ENCODE measurements at places on chromosomes 7 and 10.

- DNase-seq = no peak
These were observed 275.1 kb downstream of the DOCK4 start for GRCh38 chr7:111931016-111931517.

- no peak for DNase-seq
These were observed 7.3 kb upstream of the TARP start for GRCh38 chr7:38280707-38281106.

DNA sequence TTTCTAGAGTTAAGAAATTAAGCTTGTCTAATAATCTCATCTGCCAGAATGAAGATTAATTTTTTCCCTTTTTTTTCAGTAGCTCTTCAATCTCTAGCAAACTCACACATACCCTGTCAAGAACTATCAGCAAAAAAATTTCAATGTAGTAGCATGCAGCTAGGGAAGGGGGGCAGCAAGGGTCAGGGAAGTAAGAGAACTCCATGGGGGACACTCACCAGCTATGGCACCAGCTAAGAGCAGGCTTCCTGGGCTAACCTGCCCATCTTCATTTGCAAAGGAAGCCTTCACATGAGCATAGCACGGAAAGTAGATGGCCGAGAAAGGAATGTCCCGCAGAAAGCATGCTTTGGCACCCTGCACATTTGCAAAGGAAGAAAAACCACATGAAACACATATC, 190.4 kb downstream of the SLC25A13 start:
- peak; percentile 32 for DNase-seq

- DNase-seq = no peak
These were observed 584 bp upstream of the ZMIZ1 start for GRCh38 chr10:79068203-79068561.

DNA sequence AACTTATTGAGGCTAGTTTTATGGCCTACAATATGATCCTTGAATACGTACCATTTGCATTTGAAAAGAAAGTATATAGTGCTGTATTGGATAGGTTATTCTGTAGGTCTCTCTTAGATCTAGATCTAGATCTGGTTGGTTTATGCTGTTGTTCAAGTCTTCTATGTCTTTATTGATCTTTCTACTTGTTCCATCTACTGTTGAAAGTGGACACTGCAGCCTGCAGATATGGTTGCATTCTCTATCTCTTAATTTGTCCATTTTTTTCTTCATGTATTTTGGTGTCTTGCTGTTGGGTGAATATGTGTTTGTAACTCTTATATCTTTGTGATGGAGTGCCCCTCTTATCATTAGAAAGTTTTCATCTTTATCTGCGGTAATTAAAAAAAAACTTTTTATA, 139.4 kb upstream of the PCDH15 start:
- no peak for DNase-seq

- DNase-seq = peak; percentile 98
These were observed 365.6 kb upstream of the AUTS2 start for GRCh38 chr7:69232445-69233376.

- no peak for DNase-seq
These were observed 161.8 kb downstream of the ETV1 start for GRCh38 chr7:13827716-13828115.

- DNase-seq = no peak
These were observed 254.8 kb downstream of the HGF start for GRCh38 chr7:81515009-81515408.

DNA sequence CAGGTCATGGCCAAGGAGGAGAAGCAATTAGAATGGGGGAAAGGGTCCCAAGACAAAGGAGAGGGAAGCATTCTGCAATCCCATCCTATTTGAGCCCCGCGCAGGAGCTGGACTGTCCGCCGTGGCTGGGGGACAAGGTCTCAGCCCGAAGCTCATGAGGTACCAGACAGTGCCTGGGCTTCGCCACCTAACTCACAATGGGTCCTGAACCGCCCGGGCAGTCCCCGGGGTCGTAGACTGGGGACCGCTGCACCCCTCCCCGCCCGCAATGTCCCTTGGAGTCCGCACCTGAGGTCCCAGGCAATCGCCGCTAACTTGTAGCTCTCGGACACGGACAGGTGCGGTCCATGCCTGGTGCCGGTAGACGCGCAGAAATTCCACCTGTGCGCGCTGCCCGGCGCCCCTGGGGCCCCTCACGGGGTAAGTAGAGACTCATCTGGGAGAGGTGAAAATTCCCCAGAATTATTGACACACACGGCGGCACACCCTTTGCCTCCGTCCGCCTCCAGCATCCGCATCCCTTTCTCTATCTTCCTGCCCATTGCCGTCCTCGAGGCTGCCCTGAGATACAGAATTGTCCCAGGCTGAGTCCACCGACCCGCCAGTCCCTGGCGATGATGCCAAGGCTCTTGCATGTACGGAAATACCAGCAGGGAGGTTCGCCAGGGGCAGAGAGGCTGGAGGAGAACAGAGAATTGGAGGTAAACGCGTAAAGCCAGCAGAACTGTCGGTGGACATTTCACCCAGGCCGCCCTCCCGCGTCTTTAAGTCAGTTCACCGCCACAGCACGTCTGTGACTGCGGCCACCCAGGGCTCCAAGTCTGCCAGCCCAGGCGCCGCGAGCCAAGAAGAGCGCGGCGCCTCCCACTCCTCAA, 1.8 kb downstream of the CHRM2 start:
- no peak for DNase-seq

DNA sequence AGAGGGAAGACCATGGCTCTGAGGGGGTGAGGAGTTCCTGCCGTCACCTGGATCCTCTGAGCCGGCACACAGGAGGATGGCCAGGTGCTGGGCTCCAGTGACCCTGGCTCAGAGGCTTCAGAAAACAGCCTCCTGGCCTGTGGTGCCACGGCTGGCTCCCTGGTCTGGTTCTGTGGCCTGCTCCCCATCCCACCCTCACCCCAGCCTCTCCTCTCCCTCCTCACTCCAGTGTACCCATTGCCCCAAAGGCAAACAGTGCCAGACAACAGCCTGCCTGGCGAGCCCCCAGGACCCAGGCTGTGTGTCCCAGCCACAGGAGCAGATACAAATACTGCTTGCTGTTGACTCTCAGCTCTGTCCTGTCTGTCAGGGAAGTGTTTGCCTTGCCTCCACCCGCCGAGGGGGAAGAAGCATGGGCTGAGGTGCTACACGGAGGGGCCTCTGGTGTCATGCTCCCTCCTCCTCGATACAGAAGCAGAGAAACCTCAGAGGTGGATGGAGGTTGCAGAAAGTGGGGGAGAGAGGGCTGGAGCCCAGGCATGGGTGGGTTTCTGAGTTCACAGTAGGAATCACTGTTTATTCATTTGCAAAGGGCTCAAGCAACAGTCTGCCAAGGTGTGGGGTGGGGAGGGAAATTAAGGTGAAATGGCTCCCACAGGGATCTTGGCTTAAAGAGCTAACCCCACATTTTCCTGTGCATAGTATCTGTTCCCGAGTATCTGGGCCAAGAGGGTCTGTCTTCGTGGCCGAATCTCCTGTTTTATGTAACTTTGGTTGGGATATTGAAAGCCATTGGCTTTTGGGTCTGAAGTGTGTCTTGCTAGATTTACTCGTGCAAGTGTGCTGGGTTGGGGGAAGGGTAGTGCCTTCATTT, 5.5 kb downstream of the ADRA2A start:
- DNase-seq = no peak

GRCh38 chr7:92740700-92741126, 95.7 kb downstream of the CDK6 start:
- DNase-seq = no peak

DNA sequence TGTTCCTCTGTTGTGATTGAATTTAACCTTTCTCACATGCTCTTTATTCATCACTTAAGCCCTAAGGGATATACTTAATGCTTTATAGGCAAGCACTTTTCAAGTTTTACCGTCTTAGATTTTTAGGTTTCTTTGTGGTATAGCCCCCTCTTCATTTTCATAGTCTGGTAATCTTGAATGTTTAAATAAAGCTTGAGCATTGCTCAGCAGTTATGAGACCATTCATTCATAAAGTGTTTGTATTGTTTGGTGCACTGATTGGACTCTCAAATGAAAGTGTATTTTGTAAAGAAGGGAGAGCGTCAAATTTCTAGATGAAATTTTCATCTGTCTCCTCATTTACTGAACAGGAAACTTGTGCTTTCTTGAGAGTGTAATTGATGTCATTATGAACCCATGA, 25.2 kb downstream of the TASOR2 start:
- DNase-seq = no peak

DNA sequence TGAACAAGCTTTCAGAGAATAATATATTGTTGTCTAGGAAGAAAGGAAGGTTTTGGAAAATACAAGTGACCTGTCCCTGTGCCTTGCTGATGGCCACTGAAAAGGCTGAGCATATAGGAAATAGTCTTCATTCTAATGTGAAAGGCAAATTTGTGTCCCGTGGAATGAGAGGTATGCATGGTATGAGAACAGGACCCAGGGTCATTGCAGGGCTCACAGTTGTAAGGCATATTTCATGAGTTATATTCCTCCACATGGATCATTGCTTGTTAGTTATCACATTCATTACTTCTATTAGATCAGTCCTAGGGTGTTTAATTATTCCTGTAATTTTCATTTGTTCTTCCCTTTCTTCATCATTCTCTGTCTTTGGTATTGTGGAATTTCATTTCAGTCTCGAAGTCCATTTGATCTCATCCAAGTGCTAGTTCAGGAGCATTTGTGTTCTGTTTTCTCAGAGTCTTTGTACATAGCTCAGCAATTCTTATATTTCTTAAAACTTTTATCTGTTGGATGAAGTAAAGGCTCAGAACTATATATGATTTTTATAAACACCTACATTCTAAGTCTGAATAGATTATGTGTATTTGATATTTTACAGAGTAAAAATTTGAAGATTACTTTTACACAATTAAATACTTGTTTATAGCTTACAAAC, 39.4 kb upstream of the ARHGAP21 start:
- no peak for DNase-seq

- peak; percentile 72 for DNase-seq
These were observed 396.7 kb downstream of the AUTS2 start for GRCh38 chr7:69994886-69995542.

DNA sequence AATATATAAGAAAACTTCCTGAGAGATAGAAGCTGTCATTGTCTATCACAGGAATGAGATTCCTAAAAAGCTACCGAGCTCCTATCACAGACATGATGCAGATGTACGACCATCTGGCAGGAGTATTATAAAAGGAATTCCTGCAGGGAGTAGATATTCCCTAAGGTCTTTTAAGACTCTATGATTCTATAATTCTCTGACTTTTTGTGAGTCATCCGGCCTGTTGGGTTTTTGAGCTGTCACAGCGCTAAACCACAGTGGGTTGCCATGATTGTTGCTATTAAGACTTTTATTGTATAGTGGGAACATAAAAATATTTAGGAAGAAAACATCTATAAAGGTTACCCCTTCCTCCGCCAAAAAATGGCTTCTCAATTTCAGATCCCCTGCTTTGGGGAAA, 223.4 kb downstream of the BMPER start:
- no peak for DNase-seq

GRCh38 chr10:48844616-48845015, 95.0 kb downstream of the LRRC18 start:
- DNase-seq = no peak

DNA sequence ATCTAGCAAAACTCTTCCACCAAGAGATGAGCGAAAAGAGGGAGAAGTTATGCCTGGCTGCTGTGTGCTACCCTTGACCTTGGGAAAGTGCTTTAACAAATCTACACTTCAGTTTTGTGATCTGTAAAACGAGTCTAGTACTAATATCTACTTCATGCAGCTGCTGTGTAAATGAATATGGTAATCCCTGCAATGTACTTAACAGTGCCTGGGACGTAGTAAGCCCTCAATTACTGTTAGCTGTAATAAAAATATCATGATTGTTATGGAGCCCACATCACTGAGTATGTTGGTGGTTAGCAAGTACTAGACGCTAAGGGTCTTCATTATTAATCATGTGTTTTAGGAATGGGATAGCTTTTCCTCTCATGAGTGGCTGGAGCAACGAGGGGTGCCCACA, 80.5 kb downstream of the LYZL1 start:
- DNase-seq = no peak

DNA sequence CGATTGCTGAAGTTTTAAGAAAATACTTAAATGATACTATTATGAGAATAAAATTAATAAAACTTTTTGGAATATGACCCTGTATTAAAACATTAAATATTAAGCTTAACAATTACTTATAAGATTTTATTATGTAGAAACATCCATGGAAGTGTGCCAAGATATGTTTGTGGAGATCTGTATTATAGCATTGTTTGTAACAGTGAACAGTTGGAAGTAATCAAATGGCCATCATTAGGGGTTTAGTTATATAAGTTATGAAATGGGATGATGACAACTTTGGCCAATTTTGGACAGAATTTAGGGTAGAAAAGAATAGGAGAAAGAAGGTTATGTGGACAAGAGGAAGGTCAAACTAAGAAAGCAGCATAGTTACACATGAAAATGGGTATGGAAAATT, 88.0 kb downstream of the AKAP9 start:
- no peak for DNase-seq

- DNase-seq = no peak
These were observed 1247.1 kb downstream of the GATA3 start for GRCh38 chr10:9301554-9301953.

DNA sequence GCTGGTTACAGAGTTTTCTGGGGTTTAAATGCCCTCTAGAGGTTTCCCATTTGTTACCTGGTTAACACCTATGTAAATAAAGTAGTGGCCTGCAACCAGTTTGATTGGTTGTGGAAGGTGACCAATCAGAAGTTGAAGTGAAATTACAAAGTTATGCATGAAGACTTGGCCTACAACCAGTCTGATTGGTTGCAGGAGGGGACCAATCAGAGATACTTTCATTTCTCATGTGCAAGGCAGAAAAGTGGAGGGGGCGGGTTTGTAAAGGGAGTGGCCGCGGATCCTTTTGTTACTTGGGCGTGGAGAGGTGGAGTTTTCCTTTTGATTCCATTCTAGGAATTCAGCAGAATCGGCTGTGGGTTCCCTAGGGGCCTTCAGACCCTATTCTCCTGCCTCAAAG, 80.8 kb downstream of the SEC23IP start:
- no peak for DNase-seq

DNA sequence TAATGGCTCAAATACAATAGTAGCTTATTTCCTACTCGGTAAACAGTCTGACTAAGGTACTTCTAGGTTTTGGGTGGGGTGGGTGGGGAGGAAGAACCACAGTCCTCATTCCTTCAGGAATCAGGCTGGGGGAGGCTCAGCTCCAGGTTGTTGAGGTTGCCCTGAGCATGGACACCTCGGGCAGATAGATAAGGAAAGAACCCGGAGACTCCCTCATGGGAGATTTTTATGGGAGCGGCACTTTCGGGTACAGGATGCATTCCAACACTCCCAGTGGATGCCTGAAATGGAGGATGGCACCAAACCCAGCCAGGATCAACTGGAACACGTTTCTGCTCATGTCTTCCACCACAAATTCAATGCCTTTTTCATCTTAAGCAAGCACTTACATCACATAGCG, 5.5 kb upstream of the GSDME start:
- DNase-seq = no peak

GRCh38 chr7:51318001-51318400, 1.4 kb upstream of the COBL start:
- no peak for DNase-seq

DNA sequence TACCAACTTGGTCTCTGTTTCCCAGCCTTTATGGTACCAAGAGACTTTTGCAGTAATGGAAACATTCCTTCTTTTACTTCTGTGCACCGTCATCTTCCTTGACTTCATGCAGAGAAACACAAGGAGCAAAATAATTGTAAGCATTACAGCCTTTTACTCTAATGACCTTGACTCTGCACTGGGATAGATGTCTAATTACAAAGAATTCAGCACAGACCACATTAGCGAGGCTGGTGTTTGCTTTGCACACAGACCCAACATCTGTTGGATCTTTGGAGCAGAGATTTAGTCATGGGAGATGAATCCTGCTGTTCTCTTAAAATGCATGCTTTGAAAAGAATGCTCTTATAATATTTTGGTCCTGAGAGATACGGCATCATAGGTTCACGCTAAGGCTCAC, 261.6 kb downstream of the TWIST1 start:
- no peak for DNase-seq
